Stimulated activated CD4-positive, alpha-beta T cell treated with anti-CD3 and anti-CD28 coated beads, Interleukin-2, amount 100 ng/mL, for 4 hours (primary cell): ENCODE measurements at places on chromosomes 1 and 21.

DNA sequence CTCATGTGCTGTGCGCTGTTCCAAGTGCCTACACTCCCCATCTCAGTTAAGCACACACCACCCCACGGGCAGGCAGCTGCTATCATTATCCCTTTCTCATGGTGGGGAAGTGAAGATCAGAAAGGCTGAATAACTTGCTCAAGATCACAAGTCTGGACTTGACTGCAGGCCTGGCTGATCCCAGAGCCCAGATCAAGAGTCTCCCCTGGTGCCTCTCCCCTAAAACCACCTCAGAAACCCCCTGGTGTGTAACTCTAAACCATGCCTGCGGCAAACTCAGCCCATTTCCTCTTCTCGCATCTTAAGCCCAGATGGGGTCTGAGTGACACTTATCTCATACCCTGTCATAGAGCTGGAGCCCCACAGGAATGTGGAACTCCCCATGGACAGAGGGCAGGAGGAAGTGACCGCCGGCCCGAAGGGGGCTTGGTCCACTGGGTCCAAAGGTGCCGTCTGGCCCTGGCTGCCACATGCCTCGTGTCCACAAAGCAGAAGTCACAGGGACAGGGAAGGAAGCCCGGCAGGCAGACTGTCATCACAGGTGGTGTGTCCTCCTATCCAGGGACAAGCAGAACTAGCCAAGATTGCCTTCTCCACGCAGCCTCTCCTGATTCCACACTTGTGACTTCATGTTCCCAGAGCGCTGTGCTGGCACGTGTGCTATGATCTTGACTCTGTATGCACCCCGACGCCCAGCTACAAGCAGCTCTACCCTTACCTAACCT is 92.1 kb downstream of the SYF2 start:
- no peak for DNase-seq

- peak; percentile 19 for DNase-seq
Measured at GRCh38 chr1:183590244-183591191, at the start of gene NCF2. Gene NCF2, minus strand, starts transcription at chr1:183590459. Its CDS starts 130 bp downstream, at chr1:183590329.

GRCh38 chr1:98989556-98989907 is 15.1 kb downstream of the PLPPR5 start:
- no peak for DNase-seq

GRCh38 chr1:201069636-201070035 is 42.6 kb downstream of the CACNA1S start:
- no peak for DNase-seq

DNA sequence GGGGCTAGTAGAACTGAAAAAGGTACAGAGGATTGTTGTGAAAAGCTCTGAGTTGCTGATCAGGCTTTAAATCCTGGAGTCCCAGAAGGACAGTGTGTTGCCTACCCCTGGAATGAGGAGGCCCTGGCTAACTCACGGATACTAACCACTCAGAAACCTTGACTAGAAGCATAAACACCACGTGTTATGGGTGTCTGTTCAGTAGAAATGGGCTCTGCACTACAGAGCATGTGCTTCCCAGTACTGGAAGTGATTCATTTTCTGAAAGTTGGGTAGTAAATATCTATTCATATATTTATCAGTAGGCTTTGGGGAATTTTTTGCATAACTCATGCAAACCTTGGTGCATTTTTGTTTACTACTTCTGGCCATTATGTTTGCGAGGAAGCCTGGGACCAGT is 15.1 kb upstream of the CLCA1 start:
- DNase-seq = no peak

- DNase-seq = peak; percentile 66
Measured at GRCh38 chr1:1777950-1778662, at the start of gene NADK. Gene NADK, minus strand, starts transcription at chr1:1778470. Its CDS starts 13,064 bp downstream, at chr1:1765406.
